ENCODE measurements at places on chromosomes 2 and 18.

GRCh38 chr2:29009270-29009669 lies 28.2 kb downstream of the TOGARAM2 start:
- DNase-seq, result no peak

GRCh38 chr2:56047136-56047535 lies 123.6 kb upstream of the EFEMP1 start:
- DNase-seq, result no peak

DNA sequence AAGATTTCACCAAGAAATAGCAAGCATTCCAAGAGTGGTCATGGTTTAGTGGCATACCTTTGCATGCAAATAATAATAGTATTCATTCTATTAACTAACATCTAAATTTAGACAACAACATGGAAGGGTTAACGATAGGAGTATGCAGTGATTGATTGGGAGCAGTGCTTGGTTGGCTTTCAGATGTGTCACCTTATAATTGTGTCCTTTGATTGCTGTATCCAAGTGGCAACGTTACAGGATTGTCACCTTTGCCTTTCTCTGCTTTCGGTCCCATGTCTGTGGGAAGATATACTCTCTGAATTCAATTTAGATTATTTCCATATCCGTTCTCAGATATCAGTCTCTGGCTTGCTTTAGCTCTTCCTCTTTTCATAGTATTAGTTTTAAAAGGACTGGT lies 152.8 kb upstream of the MAP3K20 start:
- no peak for DNase-seq

- DNase-seq, result no peak
These were observed 272.5 kb downstream of the DSEL start for GRCh38 chr18:67243799-67244587.

GRCh38 chr2:131093696-131094462 lies 619 bp upstream of the FAM168B start:
- no peak for DNase-seq

GRCh38 chr2:205077159-205077558 lies 531.9 kb downstream of the PARD3B start:
- no peak for DNase-seq

DNA sequence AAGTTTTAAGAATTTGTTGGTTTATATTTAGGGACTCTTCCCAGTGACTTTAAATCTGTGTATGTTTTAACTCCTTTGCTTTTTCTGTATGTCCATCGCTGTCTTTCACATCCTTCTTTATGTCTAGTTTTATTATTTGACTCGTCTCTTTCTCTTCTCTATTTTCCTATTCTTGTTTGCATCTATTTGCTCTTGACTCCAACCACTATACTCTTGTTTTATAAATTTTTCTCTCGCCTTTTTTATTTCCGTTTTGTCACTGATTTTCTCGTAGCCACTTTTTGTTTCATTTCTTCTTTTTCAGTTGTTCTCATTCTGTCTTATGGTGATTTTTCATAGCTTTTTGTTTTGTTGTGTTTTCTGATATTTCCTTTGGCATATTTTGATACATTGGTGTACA lies 170.5 kb upstream of the NETO1 start:
- no peak for DNase-seq

- DNase-seq, result no peak
These were observed 244.8 kb downstream of the TWIST2 start for GRCh38 chr2:239092571-239093294.

DNA sequence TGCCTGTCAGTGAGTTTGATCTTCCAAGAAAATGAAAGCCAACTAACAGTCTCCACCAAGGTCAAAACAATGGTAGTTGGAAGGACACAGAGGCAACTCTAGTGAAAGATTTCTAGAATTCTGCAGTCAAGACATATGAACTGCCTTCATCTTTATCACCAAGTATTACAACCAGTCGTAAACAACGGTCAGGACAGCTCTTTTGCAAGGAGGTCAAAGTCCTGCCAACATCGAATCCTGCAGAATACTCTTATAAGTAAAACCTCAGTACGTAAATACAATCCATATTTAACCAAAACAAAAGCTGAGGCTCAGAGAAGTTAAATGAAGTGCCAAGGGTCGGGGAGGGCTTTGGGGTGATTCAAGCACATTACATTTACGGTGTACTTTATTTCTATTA lies 3.1 kb downstream of the FEZ2 start:
- DNase-seq, result no peak

DNA sequence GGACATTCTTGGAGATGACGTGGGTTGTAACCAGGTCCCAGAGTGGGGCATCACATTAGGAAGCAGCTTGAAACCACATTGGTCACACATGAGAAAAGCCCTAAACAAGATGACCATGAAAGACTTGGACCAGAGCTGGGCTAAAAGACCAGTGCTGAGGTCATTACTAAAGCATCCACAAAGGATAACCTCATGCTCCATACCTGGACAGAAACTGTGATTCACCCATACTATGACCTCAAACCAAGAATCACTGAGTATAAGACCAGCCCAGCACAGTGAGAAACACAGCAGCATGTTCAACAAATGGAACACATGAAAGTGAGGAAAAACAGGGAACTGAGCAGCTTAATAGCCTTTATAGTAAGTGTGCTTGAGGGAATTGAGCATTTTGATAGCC lies 635.5 kb upstream of the NETO1 start:
- no peak for DNase-seq

- DNase-seq, result no peak
These were observed 14.9 kb upstream of the ITPRID2 start for GRCh38 chr2:181876614-181877063.

DNA sequence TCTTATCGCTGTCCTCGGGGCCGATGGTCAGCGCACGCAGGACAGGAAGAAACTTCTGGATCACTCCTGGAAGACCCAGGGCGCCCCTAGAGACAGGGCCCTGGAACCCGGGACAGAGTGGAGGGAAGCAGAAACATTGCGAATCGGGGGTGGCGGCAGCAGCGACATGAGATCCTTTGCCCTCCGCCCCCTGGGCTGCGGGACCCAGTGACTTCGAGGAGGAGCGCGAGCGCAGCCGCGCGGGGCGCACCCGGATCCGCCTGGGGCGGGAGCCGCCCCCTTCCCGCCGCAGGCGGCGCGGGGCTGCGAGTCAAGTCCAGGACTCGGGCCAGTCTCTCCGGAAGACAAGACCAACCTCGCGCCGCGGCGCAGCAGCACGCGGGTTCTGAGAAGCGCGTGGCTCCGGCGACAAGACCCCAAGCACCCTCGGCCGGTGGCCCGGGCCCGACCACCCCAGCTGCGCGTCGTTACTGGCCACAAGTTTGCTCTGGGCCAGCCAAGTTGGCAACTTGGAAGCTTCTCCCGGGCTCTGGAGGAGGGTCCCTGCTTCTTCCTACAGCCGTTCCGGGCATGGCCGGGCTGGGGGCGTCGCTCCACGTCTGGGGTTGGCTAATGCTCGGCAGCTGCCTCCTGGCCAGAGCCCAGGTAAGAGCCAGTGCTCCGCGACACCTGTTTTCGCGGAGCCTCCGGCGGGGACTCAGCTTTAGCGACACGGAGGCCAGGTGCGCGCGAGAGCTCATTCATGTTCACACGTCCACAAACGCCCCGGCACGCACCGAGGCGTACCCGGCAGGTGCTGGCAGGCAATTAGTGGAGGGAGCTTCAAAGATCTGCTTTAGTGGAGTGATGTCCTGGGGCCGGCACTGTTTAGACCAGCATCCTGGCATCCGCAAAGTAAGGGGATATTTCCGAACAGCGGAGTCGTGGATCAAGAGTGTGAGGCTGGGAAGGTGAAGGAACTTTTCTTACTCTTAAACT lies at the start of gene PTH2R:
TSS of gene PTH2R (plus strand) at position 319 of the 978 bp plus-strand sequence. CDS start at position 571, 252 bp downstream.
- DNase-seq, result no peak

- DNase-seq, result no peak
These were observed 139.6 kb downstream of the MAP2 start for GRCh38 chr2:209563453-209563852.

DNA sequence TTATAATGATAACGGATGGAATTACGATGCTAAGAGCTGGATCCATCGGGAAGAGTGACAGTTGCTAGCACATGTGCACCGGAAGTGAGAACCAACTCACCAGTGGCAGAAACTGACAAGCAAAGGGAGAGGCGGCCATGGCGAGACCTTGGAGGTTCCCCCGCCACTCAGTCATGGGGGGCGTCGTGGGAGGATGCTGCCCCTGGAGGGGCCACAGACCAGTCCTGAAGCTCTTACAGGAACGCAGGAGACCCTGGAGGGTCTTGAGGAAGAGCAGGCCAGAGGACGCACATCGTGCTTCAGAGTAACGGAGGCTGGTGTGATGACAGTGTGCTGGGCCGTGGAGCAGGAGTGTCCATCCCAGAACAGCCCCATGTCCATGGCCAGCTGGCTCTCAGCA lies 53.1 kb upstream of the KCNG2 start:
- no peak for DNase-seq

GRCh38 chr18:75200605-75201280 lies 8.2 kb downstream of the PTGR3 start:
- no peak for DNase-seq

DNA sequence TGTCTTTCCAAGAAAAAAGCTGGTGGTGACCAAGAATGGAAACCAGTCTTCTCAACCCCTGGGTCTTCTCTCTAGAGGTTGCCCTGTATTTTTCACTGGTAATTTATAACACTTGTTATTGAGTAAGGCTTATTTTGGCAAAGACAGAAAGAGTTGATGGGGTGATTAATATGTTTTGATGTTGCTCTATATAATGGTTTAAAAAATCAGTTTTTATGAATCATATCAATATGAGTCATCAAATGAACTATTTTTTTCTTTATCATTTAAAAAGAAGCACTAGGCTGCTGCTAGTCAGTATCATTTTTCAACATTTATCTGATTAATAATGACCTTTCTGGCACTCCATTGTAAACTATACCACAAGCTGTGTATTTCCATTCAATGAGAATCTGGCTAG lies 1142.2 kb downstream of the LRP1B start:
- DNase-seq, result no peak

- DNase-seq, result no peak
These were observed 2063.5 kb downstream of the SUCLG1 start for GRCh38 chr2:82395531-82395930.

DNA sequence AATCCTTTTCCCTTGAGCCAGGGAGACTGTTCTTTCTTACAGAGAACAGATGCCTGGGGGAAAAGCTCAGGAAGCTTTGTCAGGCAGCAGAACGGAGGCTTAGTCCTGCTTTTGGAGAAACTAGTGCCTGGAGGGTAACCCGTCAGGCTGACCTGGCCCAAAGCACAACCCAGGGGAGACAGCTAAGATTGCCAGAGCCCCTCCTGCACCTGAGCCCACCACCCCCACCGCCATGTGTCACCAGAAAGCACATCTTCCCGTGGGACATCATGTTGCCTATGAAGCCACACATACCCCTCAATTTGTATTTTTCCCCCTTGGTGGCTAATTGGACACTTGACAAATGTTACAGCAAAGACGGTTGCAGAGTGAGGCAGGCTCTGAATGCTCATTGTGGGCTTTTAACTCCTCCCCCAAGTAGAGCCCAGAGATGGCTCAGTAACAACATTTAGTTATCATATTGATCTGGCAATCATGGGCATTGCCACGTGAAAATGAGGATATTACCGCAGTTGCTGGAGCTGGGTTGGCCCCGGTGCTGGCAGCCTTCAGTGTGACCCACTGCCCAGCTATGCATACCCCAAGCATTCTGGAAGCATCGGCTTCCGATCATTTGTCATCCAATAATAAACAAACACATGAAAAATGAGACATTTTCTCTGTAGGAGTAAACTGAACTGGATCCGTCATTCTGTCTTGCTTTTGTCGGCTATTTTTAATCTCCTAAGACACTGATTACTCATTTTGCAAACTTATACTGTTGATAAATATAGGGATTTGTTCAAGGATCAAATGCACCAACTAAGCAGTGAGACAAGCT lies 229.5 kb downstream of the ATAD2B start:
- no peak for DNase-seq

DNA sequence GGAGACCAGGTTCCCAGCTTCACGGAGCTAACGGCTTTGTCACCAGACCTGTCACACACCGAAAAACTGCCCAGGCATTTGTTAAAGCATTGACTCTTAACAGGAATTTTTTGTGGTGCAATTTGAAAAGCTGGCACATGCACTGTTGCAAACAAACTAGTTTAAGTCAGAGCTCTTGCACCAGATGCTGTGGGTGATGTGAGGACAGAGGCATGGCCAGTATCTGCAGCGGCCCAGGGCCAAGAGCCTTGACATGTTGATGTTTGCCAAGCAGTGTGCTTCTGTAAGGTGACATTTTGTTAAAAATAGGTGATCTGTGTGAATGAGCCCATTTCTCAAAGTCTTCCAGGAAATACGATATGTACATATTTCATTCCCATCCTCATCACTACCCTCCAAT lies 142.5 kb downstream of the MTCL1 start:
- no peak for DNase-seq

DNA sequence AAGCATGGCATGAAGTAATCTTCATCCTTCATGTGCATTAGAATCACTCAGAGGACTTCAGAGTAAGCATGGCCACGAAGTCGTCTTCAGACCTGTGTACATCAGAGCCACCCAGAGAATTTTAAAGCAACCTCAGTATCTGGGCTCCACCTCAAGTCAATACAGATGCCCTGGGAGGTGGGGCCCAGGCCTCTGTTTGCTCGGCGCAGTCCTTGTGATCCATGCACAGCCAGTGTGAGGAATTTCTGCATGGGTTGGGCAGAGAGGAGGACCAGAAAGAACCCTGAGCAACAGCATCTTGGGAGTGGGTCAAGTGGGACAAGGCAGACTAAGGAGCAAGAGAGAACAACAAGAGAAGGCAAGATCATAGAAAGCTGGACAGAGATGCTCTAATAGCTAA lies 220.4 kb upstream of the TMEM200C start:
- no peak for DNase-seq

GRCh38 chr2:137255990-137256389 lies 490.6 kb downstream of the THSD7B start:
- DNase-seq, result no peak

- DNase-seq, result no peak
These were observed 53.6 kb upstream of the RPRM start for GRCh38 chr2:153532140-153532539.

- DNase-seq, result peak; percentile 73
These were observed 310.8 kb downstream of the ERBB4 start for GRCh38 chr2:212227755-212228154.

DNA sequence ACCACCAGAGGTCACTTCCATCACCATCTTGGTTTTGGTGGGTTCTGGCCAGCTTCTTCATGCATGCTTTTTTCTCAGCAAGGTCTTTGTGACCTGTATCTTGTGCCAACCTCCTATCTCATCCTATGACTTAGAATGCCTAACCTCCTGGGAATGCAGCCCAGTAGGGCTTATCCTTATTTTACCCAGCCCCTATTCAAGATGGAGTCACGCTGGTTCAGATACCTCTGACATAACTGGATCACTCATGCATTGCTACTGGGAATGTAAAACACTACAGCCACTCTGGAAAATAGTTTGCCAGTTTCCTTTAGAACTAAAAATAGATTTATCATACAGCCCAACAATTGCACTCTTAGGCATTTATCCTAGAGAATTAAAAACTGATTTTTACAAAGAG lies 219.2 kb downstream of the IRS1 start:
- DNase-seq, result no peak

DNA sequence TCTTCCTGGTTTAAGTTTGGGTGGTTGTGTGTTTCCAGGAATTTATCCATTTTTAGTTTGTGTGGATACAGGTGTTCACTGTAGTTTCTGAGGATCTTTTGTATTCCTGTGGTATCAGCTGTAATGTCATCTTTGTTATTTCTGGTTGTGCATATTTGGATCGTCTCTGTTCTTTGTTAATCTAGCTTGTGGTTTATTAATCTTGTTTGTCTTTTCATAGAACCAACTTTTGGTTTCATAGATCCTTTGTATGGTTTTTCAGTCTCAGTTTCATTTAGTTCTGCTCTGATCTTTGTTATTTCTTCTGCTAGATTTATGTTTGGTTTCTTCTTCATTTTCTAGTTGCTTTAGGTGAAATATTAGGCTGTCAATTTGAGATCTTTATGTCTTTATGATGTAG lies 202.4 kb upstream of the ZSWIM2 start:
- no peak for DNase-seq

GRCh38 chr2:151637271-151637781 lies 97.0 kb downstream of the NEB start:
- DNase-seq, result no peak

All from AG09319 (cell line).